ENCODE measurements at places on chromosomes 6 and 20.

- no peak for DNase-seq
These were observed 17.5 kb downstream of the KIAA1755 start for GRCh38 chr20:38242848-38243708.

GRCh38 chr6:108588586-108588985 lies 27.9 kb downstream of the FOXO3 start:
- no peak for DNase-seq

GRCh38 chr6:130362128-130362527 lies 3.7 kb upstream of the TMEM200A start:
- DNase-seq, result no peak

DNA sequence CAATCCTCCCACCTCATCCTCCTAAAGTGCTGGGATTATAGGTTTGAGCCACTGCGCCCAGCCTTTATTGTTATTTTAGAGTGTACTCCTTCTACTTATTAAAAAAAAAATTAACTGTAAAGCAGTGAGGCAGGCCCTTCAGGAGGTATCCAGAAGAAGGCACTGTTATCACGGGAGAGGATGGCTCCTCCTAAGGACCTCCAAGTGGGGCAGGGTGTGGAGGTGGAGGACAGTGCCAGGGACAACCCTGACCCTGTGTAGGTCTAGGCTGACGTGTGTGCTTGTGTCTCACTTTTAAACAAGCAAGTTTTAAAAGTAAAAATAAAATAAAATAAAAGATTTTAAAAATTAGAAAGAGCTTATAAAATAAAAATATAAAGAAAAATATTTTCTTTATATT lies 23.7 kb upstream of the TAF4 start:
- DNase-seq, result no peak

- no peak for DNase-seq
These were observed 102.7 kb upstream of the TOP1 start for GRCh38 chr20:40925829-40926510.

- DNase-seq, result no peak
These were observed 1950.9 kb upstream of the DEFB115 start for GRCh38 chr20:29306390-29307072.

DNA sequence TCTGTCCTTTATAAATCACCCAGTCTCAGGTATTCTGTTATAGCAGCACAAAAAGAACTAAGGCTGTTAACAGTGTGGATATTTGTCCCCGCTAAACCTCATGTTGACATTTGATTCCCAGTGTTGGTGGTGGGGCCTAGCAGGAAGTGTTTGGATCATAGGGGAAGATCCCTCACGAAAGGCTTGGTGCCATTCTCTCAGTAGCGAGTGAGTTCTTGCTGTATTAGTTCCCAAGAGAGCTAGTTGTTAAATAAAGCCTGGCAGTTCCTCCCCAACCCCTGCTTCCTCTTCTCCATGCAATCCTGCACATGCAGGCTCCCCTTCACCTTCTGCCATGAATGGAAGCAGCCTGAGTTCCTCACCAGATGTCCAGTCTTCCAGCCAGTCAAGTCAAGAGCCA lies 29.8 kb upstream of the ERVFRD-1 start:
- DNase-seq, result no peak

- no peak for DNase-seq
These were observed 71.5 kb downstream of the LAMA2 start for GRCh38 chr6:128954308-128955043.

- no peak for DNase-seq
These were observed 3.4 kb upstream of the RNF217 start for GRCh38 chr6:124958759-124959354.

GRCh38 chr6:125714441-125715090 lies 34.9 kb upstream of the HEY2 start:
- no peak for DNase-seq

- DNase-seq, result no peak
These were observed 30.6 kb downstream of the HIVEP2 start for GRCh38 chr6:142914369-142914768.

- no peak for DNase-seq
These were observed 44.6 kb downstream of the TOX2 start for GRCh38 chr20:43959079-43959919.

GRCh38 chr20:8571611-8572010 lies 439.5 kb downstream of the PLCB1 start:
- DNase-seq, result no peak

DNA sequence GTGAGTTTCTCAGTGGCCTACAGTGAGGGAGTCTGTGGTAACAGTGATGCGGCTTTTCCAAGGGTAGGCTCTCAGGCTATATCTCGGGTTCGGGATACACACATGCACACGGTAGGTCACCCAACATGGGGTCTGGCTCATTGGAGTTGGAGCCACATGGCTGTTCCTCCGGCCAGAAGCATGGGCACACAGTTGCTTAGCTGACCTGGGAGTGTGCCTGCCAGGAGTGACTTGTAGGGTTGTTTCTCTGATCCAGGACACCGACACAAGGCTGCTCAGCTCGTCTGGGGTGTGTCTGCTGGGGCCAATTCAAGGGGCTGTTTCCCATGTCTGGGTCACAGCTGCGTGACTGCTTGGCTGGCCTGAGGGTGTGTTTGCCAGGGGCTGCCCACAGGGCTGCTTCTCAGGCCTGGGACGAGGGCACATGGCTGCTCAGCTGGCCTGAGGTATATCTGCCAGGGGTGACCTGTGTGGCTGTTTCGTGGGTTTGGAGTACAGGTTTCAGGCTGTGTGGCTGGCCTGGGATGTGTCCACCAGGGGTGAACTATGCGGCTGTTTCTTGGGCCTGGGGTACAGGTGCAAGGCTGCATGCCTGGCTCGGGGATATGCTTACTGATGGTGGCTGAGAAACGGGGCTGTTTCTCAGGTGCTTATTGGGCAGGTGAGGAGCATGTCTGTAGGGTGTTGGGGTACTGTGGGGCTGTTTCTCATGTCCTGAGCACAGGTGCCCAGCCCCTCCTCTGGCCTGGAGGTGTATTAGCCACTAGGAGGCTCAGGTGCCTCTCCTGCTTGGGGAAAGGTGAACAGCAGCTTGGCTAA lies 15.2 kb downstream of the KIF25 start:
- no peak for DNase-seq
